ENCODE measurements at places on chromosomes 2 and 18.

DNA sequence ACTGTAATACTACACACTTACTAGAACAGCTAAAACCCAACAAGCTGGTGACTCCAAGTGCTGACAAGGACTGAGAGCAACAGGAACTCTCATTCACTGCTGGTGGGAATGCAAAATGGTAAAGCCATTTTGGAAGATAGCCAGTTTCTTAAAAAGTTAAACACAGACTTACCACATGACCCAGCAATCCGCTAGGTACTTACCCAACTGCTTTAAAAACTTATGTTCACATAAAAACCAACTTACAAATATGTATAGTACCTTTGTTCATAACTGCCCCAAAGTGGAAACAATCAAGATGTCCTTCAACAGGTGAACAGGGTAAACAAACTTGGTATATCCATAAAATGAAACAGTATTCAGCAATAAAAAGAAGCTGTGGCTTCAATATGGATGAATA lies 153.1 kb upstream of the ZFP36L2 start:
- DNase-seq = no peak

DNA sequence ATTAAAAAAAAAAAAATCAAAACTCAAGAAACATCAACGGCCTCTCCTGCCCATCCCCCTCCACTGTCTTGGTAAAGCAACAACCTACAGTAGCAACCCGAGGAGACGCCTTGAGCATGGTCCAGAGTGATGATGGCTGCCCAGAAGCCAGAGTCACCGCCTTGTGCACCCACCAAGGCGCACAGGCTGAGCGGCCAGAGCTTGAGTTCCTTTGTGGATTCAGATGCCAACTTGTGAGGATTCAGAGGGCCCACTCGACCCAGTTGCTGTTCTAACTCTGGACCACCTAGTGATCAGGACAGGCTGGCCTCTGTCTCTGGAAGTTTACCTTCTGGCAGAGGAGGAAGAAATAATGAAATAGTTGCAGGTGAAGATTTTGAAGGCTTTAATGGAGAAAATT lies 105.0 kb downstream of the PDCL3 start:
- DNase-seq = no peak

DNA sequence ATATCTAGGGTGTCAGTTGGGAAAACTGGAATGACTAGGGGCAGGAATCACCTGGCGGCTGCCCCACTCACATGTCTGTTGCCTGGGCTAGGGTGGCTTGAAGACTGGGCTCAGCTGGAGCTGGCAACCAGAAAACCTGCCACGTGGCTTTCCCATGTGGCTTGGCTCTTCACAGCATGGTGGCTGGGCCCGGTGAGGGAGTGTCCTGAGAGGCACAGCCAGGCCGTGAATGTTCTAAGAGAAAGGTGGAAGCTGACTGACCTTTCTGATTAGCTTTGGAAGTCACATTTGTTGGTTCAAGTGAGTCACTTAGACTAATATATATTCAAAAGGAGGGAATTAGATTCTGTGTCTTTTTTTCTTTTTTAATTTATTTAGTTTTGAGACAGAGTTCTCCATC lies 22.7 kb downstream of the SP5 start:
- DNase-seq = no peak

GRCh38 chr18:58727776-58728500 lies 56.7 kb downstream of the MALT1 start:
- DNase-seq = no peak

DNA sequence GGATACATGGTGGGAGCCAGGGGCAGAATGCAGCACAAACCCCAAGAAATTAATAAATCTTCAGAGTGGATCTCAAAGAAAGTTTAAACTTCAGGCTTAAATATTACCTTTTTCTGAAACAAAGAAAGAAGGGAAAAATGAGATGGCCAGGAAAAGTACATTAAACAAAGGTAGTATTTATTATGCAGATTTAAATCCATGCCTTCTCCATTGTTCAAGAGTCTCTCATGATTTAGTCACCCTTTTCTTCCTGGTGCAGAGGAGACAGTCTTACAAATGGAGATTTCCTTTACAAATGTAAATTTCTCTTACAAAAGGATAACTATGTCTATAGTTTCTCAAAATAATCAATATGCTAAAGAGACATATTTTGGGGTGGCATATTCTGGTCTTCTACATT lies 33.4 kb upstream of the PPM1B start:
- DNase-seq = no peak
